ENCODE measurements at places on chromosomes 7 and 10.
A peak's percentile ranks its signal among the peaks of the same experiment; 100 is the strongest.

- peak; percentile 33 for DNase-seq
These were observed 47.4 kb downstream of the ORC5 start for GRCh38 chr7:104160375-104160774.

- no peak for DNase-seq
These were observed 684.9 kb upstream of the ANKRD30A start for GRCh38 chr10:36440539-36440938.

GRCh38 chr10:124077208-124077993 is 16.0 kb downstream of the CHST15 start:
- DNase-seq, result no peak

GRCh38 chr7:124072603-124073309 is 39.9 kb upstream of the TMEM229A start:
- DNase-seq, result no peak

DNA sequence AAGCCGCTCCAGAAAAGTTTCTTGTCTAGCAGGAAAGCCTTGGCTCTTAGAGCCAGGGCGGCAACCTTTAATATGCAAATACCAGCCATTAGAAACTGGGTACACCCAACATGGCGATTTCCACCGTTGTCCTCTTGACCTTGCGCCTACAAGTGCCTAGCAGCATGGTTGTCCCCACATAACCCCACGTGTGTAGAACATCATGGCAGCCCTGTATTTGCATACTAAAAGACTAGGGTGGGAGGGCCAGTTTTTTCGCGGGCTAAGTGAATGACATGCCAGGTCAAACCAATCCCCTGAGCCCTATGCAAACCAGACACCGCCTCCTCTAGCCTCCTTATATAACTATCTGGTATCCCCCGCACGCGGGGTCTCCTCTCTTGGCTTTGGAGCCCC is 58.4 kb upstream of the FZD8 start:
- no peak for DNase-seq

- DNase-seq, result no peak
These were observed 91.3 kb upstream of the NPY start for GRCh38 chr7:24192691-24193090.

GRCh38 chr10:113001599-113002448 is 51.8 kb downstream of the TCF7L2 start:
- no peak for DNase-seq

DNA sequence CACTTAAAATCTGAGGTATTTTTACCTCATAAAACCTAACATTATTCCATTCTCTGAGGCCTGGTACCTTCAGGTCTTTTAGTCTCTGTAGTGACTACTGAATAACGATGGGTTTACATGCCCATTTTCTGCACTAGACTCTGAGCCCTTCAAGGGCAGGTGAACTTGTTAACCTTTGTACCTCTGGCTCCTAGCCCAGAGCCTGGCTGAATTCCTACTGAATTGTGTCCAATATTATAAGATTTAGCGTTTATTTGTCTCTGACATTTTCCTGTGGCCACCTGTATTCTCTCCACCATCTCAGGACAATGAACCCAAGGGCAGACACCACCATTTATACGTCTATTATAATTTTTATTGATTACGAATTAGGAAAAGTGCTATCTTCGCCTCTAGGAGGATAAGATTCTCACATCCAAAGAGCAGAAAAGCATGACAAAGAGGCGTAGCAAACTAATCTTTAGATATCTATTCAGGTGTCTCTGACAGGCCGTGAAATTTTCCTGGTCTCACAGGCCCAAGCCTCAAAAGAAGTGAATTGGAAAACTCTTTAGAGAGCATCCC is 27.9 kb upstream of the HNRNPH3 start:
- DNase-seq, result no peak

GRCh38 chr7:151114151-151115090 is 28.1 kb downstream of the AGAP3 start:
- DNase-seq, result no peak

DNA sequence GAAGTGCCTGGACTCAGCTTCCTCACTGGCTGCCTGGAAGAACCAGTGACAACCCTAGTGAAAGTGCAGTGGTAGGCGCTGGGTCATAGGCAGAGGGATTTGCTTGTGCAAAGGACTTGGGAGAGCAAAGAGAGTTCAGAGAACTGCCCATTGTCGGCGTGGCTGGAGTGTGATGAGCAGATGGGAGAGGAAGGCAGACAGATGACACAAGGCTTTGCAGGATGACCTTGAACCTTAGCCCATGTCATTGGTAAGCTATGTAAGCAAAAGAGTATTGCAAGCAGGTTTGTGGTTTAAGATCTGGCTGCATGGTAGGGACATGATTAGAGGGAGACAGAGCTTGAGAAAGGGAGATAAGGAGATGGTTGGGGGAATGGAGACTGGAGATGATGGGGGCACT is 35.3 kb upstream of the NOBOX start:
- no peak for DNase-seq

- DNase-seq, result no peak
These were observed 38.9 kb upstream of the ADARB2 start for GRCh38 chr10:1776127-1776662.

DNA sequence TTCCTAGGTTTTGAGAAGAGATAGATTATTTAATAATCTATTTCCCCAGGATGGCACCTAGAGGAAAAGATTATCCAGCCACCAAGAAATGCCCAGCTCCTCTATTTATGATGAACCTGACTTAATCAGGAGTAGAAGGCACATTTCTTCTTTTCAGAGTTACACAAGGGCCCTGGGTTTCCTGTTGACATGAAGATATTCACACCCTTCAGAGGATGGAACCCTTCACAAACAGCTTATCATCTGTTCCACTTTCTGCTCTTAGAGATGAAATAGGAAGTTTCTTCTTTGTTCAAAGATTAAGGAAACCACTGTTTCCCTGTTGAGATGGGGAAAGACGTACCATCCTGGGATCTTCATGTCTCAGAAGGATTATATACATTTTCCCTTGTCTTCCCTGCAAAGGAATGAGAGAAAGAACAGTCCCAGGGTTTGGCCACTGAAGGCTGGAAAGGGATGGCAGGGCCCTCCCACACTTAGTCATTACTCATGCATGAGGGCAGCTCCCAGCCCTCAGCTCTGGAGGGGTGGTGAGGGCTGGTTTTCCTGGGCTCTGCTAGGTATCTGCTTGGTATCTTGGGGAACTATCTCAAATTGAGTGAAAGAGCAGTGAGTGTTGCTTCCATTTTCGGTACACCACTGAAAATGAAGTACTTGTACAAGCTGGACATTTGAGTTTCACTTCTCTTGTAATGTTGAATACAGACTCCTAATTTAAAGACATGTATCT is 64.0 kb downstream of the MTPAP start:
- DNase-seq, result peak; percentile 2

DNA sequence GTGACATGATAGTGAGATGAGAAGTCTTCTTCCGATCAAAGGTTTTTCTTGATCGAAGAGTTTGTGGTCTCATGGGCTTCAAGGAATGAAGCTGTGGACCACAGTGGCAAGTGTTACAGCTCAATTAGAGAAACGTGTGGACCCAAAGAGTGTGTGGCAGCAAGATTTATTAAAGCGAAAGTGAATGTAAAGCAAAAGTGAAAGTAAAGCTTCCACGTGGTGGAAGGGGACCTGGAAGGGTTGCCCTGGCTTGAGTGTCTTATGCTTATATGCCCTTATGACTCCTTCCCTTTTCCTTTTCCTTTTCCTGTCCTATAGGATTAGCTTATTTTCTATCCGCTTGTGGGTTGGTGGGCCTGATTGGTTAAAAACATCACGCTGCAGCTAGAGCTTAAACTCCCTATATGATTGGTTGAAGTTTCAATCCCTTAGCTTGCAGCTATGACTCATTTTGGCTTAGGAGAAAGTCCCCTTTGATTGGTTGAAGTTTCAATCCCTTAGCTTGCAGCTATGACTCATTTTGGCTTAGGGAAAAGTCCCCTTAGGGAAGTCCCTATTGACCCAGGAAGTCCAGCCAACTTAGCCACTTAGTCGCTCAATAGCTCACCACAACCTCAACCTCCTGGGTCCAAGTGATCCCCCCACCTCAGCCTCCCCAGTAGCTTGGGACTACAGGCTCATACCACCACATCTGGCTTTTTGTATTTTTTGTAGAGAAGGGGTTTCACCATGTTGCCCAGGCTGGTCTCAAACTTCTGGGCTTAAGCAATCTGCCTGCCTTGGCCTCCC is 34.7 kb downstream of the MRPS24 start:
- no peak for DNase-seq

- DNase-seq, result no peak
These were observed 3.1 kb downstream of the ST7 start for GRCh38 chr7:116956477-116956804.

GRCh38 chr7:2141651-2142050 is 91.1 kb downstream of the MAD1L1 start:
- DNase-seq, result peak; percentile 53

GRCh38 chr7:106979551-106980357 is 64.8 kb upstream of the PRKAR2B start:
- DNase-seq, result no peak

- no peak for DNase-seq
These were observed 92.6 kb downstream of the RGS10 start for GRCh38 chr10:119449760-119450461.

GRCh38 chr10:16626697-16627096 is 105.0 kb upstream of the C1QL3 start:
- DNase-seq, result no peak

GRCh38 chr10:91287276-91287675 is 66.8 kb downstream of the PCGF5 start:
- DNase-seq, result no peak

DNA sequence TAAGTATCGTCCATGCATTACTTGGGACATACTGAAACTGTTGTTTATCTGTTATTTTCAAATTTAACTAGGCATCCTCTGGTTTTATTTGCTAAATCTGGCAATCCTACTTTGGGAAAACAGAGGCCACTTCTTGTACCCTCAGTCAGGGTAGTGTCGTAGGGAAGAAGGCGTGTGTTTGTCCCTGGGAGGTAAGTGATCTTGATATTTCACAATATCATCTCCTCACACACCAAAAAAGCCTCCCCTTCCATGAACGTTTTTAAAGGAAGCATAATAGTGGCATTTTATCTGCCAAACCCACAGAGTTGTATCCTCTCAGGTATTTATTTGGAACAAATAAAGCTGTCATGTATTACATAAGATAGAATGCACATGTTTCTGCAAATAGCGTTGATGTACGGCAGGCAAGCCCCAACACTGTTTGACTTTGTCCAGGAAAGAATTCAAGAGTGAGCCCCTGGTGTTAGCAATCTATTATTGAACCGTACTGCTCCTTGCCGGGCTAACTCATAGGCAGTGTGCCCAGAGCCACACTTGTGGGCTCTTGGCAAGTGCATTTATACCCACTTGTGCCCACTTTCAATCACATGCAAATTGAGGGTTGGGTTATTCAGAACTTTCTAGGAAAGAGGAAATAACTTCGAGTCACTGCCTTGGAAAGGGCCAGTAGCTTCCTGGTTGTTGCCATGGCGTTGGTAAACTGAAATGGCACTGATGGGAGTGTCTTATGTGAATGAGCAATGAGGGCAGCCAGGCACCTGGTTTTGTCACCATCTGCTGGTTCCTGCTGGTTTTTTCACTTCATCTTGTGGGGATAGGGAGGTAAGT is 266.0 kb downstream of the USP6NL start:
- no peak for DNase-seq

DNA sequence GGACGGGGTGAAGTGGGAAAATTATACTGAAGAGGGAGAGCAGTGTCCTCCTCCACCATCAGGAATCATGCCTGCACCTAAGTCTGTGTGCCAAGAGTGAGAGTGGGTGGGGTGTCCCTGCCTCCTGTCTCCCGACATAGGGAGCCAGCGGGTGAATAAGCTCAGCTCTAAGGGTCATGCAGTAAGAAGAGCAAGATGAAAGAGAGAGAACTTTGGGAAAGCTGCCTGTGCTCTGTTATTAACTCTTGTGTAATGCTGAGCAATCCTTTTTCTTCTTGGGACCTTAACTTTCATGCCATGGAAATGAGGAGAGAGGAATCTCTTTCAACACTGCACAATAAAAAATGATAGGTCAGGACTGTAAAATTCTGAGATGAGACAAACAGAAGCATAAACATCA is 7.9 kb upstream of the TCAF1 start:
- no peak for DNase-seq

- DNase-seq, result no peak
These were observed 7.8 kb downstream of the ADAM12 start for GRCh38 chr10:126380352-126381076.

GRCh38 chr10:102501201-102502028 is 1.1 kb downstream of the ACTR1A start:
- no peak for DNase-seq

GRCh38 chr10:104259999-104260774 is 5.5 kb downstream of the GSTO1 start:
- no peak for DNase-seq

- DNase-seq, result no peak
These were observed 56.4 kb upstream of the DKK1 start for GRCh38 chr10:52257692-52258075.

DNA sequence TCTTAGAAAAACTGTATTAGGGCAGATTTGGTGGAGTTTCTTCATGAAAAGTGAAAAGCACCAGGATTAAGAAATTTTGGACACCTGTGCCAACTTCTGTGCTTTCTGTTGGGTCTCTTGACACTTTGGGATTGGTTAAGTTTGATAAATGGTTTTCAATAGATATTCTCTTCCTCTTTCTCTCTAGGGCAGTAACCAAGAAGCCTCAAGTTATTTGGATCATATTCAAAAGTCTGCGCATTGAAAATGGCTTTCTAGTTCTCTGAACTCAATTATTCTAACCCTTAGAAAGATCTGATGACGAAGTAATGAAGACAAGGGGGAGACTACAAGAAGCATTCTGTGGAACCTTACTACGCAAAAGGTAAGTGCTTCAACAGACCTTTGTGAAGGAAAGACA is 144.0 kb upstream of the CCDC6 start:
- DNase-seq, result no peak

GRCh38 chr10:80414142-80414895 is 6.0 kb downstream of the PRXL2A start:
- no peak for DNase-seq

- DNase-seq, result no peak
These were observed 38.5 kb downstream of the MGMT start for GRCh38 chr10:129505500-129506075.

DNA sequence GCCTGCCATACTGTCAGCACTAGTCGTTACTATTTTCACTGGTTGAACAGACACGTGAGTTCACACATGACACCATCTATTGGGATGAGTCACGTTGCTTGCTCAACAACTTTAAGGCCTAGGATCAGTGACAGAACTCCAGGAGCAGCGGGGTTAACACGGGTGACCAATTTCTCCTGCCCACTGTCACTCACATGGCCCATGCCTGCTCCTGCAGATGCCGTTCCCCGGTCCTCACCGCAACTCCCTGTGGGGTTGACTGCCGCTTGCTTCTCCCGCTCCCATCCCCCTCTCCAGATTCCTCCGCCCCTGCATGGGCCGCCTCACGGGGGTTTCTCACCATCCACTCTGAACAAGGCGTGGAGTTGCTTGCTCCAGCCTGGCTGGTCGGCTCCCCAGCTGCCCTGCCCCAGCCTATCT is 128.2 kb downstream of the TAX1BP1 start:
- DNase-seq, result no peak

- DNase-seq, result no peak
These were observed 29.0 kb downstream of the ATOH7 start for GRCh38 chr10:68202960-68203353.
